ENCODE measurements at places on chromosomes 3 and 15.

DNA sequence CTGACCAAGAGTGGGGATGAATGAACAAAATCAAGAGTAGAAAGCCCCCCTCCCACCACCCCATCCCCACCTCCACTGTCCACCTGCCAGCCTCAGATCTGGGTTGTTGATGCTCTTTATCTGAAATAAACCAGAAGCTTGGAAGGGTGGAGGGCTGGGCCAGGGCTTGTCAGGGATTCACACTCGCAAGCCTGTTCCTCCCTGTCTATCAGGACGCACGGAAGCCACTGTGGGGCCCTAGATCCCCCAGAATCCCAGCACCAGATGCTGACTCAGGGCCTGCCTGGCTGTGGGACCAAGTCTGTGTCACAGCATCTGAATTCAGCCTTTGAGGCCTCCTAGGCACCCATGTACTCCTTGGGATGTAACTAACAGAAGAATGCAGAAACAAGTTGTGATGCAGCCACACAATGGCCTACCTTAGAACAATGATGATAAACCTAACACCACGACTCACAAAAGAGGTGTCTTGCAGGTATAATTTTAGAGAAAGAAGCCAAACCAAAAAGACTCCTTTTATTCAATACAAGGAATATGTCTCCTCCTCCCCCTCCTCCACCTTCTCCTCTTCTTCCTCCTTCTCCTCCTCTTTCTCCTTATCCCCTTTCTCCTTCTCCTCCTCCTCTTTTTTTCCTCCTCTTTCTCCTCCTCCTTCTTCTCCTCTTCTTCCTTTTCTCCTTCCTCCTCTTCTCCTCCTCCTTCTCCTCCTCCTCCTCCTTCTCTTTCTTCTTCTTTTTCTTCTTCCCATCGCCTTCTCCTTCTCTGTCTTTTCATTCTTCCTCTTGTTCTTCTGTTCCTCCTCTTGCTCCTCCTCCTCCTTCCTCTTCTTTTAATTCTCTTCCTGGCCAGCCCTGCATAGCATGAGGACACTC lies 234.7 kb downstream of the PLCL2 start:
- DNase-seq, result no peak

- no peak for DNase-seq
Measured at GRCh38 chr3:88641033-88641604, 466.3 kb upstream of the EPHA3 start.

DNA sequence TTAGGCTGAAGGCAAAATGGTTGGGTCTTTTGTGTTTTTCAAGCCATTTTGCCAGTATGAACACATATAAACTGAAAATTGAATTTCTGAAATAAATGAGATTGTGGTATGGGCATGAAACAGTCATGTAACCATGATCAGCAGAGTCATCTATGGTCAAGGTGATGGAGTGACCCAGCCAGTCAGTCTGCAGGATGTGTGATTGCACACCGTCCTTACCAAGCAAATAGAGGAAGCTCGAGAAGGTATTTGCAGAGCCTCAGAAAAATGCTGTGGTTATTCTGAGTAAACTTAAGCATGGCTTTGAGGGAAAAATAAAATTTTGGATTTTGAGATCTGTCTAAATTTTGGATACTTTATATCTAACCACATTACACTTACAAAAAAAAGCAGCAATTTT lies 95.9 kb upstream of the RNF7 start:
- DNase-seq, result no peak

DNA sequence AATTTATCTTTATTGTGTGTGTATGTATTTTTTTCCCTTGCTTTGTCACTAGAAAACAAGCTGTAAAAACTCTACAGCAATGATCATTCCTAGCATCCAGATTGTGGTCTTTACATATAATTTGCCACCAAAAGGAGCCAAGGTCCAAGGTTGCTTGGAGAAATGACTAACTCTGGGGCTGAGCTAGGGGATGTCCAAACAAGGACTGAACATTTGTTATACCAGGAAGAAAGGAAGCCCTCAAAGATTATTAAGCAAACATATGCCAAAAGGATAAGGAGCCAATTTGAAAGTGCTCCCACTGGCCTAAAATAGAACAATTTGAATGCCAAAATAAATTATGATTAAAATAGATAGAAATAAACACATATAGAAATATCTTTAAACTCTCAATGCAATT lies 293.3 kb downstream of the ZIC1 start:
- no peak for DNase-seq

DNA sequence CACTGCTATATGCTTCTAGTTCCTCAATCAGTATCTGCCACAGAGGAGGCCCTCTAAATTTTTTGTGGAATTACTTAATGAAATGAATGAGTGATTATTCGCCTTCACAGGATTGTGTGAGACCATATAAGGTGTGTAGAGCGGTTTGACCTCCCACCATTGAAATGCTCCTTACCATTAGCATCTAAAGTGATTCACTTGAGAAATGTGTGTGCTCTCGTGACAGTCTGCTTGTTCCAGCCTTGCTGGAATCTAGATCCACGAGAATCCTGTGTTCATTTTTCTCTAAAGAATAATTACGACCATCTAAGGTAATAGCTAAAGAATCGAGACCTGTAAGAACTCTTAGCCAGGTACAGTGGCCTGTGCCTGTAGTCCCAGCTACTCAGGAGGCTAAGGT lies 126.9 kb downstream of the FNDC3B start:
- DNase-seq, result no peak

Data from Jurkat, Clone E6-1 (cell line).